ENCODE measurements at places on chromosomes 13 and 19.

DNA sequence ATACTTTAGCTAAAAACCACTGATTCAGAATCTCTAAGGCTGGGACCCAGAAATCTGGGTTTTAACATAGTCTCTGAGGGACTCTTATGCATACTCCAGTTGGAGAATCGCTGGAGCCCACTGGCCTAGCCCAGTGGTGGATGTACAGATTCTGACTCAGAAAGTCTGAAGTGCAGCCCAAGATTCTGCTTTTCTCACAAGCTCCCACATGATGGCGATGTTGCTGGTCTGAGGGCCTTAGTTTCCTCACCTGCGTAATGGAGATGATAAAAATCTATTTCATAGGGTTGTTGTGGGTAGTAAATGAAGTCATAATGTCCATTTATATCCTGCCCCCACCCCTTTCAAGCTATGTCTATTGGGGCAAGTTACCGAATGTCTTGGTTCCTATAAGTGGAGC is 7.7 kb upstream of the CDADC1 start:
- DNase-seq = peak; percentile 34

DNA sequence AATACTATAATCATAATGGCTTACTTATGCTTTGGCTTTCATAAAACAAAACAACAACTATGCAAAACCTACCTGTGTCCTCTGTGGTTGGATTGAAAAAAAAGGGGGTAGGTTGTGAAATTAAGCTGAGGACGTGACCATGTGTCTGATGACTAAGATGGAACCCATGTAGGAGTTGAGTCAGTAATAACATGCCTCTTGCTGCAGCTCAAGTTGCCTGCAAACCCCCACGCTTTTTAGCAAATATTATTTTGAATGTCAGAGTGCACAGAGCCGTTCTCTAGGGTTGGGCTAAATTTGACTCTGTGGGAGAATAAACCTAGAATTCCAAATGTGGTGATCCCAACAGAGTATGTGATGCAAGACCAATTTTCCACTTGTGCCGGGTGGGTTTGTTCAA is 209.3 kb downstream of the KCNRG start:
- DNase-seq = peak; percentile 13

DNA sequence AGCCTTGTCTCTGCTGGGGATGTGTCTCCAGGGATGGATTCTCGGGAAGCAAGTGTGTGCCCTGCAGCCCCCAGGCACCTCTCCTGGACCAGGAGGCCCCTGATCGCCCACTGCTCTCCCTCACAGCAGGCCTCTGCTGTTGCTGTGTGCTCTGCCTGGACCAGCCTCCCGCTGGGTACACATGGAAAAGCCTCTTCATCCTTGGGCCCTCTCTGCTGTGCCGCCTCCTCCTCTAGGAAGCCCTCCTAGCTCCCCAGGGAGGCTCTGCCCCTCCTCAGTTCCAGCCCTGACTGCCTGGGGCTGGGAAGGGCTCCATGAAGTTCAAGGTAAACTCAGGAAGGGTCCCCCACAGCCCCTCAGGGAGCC is 12.0 kb downstream of the NDUFA11 start:
- no peak for DNase-seq

DNA sequence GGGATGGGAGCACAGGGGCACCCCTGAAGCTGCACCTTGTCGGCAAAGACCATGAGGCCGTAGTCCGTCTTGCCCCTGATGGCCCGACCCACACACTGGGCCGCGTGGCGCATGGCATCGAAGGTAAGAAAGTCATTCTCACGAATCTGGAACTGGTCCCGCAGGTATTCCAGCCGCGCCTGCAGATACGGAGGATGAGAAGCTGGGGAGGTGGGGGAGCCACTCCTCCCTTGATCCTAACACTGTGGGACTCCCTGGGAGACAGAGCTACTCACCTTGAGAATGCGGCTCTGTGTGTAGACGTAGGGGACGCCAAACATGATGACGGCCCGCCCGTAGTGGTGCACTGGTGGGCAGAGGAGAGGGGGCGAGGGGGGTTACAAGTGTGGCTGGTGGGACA is 11.9 kb downstream of the KLC3 start:
- no peak for DNase-seq

- DNase-seq = peak; percentile 84
Measured at GRCh38 chr19:1189419-1189818, 15.4 kb upstream of the SBNO2 start.

DNA sequence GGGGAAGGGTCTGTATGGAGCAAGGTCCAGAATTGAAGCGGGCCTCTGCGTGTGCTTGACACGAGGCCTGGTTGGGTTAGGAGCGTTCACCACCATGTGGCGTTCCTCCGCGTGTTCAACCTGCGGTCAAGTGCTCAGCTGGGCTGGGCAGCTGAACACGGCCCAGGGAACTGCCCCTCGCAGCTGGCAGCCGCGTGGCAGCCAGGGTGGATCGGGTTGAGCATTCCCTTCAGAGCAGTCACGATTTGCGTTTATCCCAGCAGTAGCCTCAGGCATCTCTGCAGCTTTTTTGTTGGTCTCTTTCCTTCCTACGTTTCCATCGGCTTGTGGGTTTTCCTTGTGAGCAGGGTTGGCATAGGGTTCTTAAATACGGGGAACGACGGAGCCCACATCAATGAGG is 28.7 kb upstream of the F2RL3 start:
- DNase-seq = no peak

DNA sequence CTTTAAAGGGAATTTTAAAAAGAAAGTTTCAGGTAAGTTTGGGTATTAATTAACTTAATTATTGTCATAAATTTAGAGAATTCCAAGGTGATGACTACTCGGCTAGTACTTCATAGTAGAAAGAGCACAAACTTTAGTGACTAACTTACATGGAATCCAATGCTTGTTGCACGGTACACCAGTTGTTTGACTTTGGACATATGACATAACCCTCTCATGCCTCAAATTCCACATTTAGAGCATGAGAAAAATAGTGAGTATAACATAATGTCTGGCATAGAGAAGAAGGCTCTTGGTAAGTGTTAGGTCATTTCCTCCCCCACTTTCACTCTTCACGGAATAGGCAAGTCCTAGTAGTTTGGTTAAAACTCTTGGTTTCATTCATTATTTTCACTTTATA is 1249.4 kb upstream of the SLC10A2 start:
- peak; percentile 99 for DNase-seq

- no peak for DNase-seq
Measured at GRCh38 chr13:48188131-48188530, 44.9 kb upstream of the ITM2B start.
